ENCODE measurements at places on chromosomes 3 and 15.

- DNase-seq: no peak
Observed at GRCh38 chr15:79078763-79079410, 11.7 kb downstream of the RASGRF1 start.

DNA sequence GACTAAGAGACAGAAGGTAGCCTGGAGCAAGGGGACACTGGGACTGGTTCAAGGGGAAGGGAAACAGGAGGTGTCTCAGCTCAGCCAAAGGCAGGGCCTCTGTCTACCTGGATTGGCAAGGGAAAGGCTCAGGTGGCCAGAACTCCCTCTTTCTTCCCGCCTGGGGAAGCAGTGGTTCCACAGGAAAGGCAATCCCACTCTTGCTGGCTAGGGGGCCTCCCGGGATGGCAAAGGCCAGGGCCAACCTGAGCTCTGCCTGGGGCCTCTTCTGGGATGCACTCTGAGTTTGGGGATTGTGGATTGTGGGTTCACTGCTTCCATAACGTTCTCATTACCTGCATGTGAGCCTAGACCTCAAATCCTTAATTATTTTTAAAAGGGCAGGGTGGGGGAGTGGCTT, 13.0 kb upstream of the PARP6 start:
- peak; percentile 73 for DNase-seq

- DNase-seq: no peak
Observed at GRCh38 chr15:91861223-91861622, 7.7 kb downstream of the SLCO3A1 start.

DNA sequence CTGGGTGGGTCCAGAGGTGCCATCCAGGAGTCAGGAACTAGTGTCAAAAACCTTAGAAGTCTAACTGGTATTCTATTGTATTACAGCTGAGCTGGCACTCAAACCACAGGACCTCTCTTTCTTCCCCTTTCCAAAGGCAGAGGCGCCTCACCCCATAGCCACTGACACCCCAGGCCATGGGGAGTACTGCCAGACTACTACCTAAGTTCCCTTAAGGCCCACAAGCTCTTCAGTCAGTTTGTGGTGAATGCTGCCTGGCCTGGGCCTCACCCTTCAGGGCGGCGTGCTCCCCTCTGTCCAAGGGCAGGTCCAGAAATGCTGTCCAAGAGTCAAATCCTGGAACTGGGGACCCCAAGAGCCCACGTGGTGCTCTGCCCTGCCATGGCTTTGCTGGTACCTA, 43.0 kb upstream of the FGF7 start:
- peak; percentile 25 for DNase-seq

DNA sequence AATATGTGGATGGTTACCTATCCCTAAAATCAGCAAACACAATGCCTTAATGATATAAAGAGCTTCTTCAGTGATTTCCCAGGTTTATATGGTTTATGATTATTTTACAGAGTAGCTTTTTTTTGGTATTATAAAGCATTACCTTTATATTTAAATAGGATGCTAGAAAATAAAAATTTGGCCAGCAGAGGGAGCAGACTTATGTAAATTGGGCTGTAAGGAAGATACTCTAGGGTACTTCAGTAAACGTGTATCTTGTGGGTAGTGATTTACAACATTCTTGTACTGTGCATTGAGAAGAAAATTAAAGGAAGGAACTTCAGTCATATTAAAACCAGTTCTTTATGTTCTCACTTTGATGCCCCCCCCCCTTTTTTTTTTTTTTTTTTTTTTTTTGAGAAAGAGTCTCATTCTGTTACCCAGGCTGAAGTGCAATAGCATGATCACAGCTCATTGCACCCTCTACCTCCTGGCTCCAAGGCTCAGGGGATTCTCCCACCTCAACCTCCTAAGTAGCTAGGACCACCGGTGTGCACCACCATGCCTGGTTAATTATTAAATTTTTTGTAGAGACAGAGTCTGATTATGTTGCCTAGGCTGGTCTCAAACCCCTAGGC, 167.9 kb downstream of the BBX start:
- DNase-seq: no peak

DNA sequence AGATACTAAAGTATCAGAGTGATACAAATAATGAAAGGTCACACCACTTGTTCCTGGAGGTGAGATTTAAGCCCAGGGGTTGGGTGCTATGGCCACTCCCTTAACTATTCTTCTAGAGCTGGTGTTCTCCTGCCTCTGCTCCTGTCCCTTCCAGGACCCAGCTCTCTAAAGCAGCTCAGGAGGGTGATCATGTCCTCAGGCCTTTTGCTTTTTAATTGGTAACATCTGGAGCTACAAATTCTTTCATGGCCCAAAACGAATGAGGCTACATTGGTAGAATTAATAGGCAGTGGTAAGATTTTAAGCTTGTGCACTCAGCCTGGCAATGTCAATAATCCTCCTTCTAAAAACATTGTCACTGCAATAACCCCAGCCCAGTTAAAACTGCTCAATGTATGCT, 38.2 kb upstream of the CNOT10 start:
- no peak for DNase-seq

GRCh38 chr15:61749169-61749568, 311.1 kb downstream of the VPS13C start:
- no peak for DNase-seq

DNA sequence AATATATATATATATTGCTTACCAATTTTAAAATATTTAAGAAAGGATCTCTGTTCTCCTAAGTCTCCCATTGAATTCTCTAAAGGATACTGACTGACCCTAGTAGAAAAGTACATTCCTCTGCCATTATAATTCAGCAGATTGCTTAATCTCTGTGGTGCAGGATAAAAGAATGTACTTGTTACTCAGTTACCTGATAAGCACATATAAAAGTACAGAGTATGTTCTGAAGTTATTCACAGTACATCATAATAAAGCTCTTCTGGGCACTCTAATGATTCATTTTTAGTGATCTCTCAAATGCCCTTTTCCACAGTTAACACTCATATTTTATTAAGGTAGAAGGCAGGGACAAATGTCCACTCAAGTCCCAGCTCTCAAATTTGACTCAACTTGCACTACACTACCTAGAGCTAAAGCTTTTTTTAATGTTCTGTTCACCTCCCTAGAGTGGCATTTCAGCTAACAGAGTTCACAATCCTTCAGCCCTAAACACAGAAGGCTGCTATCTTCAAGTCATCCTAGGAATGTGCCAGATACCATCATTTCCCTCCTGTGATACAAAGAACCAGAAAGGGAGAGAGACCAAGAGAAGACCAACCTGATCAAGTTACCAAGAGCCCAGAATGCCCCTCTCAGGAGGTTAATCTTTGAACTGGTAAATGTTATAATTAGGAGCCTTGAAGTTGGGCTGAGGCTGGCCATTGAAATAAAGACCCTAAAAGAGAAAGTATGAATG, 53.3 kb downstream of the MEIS2 start:
- no peak for DNase-seq

DNA sequence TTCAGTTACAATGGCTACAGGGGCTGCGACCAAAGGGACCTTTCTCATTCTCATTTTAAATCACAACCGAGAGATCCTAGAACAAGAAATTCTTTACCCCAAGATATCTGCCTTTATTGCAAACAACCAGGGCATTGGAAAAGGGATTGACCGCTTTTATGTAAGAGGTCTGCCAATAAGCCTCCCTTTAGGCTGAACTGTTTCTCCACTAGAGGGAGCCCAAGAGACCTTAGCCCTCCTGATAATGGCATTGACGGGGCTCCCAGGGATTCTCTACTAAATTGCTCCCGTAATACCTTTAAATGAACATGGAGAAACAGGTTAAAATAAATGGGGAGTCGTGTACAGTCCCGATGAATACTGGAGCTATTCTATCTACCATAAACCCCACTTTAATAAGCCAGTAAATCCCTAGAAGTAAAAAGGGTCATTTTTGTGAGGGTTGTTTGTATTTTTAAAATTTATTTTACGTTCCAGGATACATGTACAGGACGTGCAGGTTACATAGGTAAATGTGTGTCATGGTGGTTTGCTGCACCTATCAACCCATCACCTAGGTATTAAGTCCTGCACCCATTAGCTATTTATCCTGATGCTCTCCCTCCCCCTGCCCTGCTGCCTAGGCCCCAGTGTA, 7.5 kb upstream of the IGSF10 start:
- peak; percentile 65 for DNase-seq

GRCh38 chr3:15327941-15328340, 4.4 kb downstream of the SH3BP5 start:
- DNase-seq: no peak

DNA sequence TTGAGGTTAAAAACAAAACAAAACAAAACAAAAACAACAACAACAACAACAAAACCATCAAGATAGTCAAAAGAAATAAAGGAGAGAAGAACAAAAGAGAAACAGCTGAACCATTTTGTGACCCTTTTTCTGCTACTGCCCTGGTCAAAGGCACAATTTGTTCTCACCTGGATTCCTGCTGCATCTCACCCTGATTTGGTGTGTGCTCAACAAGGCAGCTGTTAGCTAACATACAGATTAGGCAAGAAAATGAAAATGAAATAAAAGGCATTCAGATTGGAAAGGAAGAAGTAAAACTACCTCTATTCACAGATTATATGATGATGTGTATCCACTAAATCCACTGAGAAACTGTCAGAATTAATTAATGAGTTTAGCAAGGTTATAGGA, 28.7 kb upstream of the XIRP1 start:
- DNase-seq: no peak

- no peak for DNase-seq
Observed at GRCh38 chr15:60972301-60972700, 256.8 kb downstream of the RORA start.

DNA sequence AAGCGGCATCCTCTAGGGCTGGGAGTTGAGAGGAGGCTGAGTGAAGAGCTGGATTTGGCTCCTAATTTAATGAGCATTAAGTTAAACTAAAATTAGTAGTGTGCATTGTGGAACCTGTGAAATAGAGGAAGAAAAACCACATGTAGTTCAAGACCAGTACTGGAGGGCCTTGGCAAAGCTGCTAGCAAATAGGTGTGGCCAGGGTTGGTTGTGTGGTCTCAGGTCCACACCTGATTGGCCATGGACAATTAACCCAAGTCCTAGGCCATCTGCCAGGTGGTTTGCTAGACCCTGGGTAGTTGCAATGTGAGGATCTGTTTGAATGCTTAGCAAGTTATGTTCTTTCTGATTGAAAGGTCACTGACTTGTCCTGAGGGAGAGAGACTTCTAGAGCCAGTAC, 275.5 kb downstream of the PDCD6IP start:
- DNase-seq: no peak

GRCh38 chr3:52856666-52857065, 21.8 kb upstream of the MUSTN1 start:
- no peak for DNase-seq

DNA sequence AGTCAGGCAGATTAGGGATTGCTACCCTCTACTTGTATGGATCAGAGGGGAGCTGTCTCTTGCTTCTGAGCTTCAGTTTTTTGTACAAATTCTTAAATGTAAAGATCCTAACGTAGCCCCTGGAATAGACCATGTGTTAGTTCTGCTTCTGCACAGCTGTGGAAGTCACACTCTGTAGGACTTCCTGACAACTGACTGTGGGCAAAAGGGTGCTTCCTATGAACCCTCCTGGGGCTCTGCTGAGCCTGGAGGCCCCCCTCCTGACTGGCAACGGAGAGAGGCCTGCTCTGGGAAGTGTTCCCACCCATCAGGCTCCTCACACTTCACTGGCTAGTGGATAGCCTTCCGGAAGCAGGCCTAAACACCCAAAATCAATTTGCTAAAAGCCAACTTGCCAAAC, 131.0 kb downstream of the RPLP1 start:
- no peak for DNase-seq

DNA sequence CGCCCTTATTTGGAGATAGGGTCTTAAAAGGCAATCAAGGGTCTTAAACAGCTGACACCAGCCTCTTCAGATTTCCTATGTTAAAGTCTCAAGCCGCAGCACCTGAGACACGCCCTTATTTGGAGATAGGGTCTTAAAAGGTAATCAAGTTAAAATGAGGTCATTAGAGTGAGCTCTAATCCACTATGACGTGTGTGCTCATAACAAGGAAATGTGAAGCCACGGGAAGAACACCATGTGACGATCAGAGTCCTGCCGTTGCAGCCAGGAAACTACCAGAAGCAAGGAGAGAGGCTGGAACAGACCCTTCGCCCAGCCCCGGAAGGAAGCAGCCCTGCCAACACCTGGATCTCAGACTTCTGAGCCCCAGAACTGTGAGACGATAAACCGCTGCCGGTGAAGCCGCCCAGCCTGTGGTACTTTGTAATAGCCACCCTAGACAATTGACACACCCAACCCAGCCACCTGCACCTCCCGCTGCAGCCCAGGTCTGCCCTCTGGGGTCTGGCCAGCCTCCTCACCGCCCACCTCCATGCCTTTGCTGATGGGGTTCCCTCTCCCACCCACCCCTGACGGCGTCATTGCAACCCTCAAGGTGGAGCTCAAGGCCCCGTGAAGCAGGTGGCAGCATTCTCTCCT, 137.9 kb downstream of the MEGF11 start:
- peak; percentile 46 for DNase-seq

DNA sequence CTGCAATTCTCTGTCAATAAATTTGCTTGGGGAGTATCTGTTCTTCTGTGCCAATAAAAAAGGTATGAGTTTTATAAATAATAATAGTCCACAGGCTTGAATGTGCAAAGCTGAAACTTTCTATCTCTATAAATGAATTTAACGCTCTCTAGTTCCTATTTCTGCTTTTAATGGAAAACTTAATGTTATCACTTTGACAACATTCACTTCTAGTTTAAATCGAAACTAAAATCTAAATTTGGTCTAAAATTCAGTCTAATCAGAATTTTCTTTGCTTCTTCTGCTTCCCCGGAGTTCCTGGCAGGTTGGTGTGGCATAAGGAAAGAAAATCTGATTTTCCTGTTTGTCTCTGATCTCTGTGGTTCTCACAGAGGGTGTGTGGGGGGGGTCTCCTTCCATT, 450.1 kb upstream of the TBL1XR1 start:
- DNase-seq: no peak

DNA sequence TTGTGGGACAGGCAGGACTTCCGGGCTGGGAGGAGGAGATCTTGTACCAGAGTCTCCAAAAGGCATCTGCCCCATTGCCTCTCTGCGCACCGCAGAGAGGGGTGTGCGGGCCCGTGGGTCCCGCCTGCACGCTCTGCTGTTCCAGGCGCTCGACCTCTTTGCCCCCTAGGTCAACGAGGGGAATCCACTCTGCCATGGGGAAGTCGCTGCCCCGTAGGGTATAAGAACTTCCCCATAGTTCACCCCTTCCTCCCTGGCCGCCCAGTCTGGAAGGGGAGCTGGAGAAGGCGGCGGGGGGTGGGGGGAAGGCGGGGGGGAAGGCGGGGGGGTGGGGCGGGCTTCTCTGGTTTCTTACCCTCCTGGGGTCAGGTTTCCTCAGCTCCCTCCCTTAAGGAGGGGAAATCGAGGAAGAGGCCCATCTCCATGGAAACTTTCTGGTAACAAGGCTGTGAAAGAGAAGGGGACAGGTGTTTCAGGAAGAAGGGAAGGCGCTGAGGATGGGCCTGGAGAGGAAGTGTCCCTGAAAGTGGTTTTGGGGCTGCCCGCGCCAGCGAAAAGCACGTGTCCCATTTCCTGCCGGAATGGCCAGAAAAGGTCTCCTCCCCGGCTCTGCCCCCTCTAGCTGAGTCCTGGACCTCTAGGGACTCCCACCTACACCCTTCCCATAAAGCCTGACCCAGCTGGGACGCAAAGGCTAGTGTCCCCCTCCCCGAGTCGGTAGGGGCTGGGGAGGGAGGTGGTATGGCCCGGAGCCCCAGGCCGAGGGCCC, 27.5 kb downstream of the NR1I2 start:
- DNase-seq: no peak

- no peak for DNase-seq
Observed at GRCh38 chr15:38208206-38208605, 44.4 kb upstream of the SPRED1 start.
